ENCODE measurements at places on chromosomes 7 and 10.
A peak's percentile ranks its signal among the peaks of the same experiment; 100 is the strongest.

- DNase-seq, result no peak
Measured at GRCh38 chr7:625376-625971, 101.0 kb upstream of the DNAAF5 start.

DNA sequence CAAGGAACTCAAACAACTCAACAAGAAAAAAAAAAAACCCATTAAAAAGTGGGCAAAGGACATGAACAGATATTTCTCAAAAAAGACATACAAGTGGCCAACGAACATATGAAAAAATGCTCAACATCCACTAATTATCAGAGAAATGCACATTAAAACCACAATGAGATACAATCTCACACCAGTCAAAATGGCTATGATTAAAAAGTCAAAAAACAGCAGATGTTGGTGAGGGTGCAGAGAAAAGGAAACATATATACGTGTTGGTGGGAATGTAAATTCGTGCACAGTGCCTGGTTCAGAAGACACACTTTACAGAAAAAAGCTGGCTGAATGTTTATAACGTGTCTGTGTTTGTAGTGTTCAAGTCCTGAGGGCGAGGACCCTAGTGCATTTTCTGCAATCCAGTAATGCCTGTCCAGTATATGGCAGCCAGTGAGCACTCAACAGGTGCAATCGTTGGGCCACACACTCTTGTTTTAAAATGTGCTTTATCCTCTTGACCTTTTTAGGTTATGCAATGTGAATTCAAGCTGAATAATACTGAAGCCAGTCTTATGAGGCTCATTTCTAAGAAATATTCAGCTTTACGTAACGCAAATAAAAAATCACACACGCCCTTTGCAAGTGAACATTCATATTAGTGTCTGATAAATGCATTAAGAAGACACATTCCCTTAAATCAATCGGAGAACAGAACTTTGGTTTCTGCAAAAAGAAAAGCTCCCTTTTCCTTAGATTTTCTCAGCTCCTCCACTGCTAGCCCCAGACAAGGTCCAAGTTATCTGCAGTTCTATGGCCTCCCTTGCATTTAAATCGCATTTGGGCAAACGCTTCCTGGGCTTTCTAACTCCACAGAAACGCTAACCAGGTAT is 813 bp upstream of the MTURN start:
- no peak for DNase-seq

- no peak for DNase-seq
Measured at GRCh38 chr10:5645375-5645774, 21.0 kb downstream of the ASB13 start.

DNA sequence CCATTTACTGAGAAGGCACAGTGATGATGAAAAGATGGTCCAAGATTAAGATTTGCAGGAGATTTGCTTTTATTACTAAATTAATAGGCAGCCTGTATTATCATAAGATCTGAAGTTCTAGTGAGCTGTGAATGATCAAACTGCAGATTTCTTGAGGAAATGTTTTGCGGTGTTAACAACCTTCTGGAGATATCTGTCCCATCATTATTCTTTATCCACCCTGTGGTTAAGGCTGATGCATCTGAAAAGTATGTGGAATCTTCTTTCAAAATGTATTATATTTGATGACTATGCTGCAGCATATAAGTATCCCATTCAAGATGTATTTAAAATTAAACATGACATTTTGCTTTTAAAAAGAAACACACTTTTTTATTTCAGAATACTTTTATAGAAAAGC is 150.3 kb downstream of the POLR1F start:
- DNase-seq, result peak; percentile 43

DNA sequence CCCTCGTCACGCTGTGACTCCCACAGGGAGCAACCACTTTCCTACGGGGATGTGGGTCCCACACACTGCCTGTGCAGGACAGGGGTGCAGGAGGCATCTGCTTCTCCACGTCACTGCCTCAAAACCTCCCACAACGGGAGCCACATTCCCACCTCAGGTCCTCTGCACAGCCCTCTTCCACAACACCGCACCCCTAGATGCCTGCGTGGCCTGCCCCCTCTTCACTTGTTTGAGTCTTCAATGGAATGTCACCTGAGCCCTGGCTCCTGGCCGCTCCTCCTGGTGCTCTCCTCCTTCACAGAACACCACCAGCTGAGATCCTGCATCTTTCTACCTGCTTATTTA is 73.6 kb downstream of the MAD1L1 start:
- DNase-seq, result no peak

GRCh38 chr10:116768786-116769185 is 26.4 kb upstream of the HSPA12A start:
- no peak for DNase-seq

DNA sequence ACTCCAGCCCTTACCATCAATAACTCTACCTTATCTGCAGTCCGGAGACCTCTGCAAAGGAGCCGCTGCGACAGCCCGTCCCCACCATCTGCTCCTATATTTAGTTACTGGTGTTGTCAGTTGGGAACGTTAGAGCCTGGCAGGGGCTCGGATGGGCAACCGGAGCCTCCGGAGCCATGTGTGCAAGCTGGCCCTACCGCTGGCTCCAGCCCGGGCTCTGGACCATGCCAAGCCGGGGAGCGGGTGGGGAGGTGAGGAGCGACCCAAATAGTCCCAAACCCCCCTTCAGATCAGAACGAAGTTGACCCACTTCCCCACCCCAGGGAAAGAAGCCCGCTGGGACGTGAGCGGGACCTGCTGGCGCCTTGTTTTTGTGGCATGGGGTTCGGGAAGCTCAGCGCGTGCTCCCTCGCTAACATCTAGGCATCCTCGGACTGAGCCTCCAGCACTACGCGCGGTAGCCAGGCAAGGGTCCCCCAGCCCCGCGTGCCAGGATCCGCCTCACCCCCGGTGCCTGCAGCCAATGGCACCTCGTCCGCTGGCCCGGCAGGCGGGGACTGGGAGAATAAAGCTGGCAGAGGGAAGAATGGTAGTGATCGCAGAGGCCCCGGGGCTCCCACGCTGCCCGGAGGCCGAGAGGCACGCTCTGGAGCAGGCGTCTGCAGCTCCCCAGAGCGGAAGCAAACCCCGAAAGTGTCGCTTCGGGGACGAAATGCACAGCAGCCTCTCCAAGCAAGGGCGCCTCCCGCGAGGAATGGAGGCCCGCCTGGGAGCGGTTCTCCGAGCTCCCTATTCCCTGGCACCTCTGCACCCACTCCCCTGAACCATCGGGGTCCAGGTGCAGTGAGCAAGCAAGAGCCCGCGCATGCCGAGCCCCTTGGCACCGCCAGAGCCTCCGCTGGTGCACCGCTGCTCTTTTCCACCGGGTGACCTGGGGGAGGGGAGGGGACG is 679 bp downstream of the LRRC20 start:
- DNase-seq, result no peak

- DNase-seq, result no peak
Measured at GRCh38 chr10:1715821-1716220, 21.5 kb downstream of the ADARB2 start.

DNA sequence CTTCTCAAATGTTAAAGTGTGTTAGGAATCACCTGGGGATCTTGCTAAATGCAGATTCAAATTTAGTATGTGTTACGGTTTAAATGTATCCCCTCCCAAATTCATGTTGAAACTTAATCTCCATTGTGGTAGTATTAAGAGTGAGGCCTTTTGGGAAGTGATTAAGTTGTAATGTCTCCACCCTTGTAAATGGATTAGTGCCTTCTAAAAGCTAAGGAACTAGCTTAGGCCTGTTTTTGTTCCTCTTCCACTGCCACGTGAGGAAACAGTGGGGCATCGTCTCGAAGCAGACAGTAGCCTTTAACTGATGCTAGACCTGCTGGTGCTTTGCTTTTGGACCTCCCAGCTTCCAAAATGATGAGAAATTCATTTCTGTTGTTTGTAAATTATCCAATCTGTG is 52.3 kb upstream of the SEMA3D start:
- no peak for DNase-seq

DNA sequence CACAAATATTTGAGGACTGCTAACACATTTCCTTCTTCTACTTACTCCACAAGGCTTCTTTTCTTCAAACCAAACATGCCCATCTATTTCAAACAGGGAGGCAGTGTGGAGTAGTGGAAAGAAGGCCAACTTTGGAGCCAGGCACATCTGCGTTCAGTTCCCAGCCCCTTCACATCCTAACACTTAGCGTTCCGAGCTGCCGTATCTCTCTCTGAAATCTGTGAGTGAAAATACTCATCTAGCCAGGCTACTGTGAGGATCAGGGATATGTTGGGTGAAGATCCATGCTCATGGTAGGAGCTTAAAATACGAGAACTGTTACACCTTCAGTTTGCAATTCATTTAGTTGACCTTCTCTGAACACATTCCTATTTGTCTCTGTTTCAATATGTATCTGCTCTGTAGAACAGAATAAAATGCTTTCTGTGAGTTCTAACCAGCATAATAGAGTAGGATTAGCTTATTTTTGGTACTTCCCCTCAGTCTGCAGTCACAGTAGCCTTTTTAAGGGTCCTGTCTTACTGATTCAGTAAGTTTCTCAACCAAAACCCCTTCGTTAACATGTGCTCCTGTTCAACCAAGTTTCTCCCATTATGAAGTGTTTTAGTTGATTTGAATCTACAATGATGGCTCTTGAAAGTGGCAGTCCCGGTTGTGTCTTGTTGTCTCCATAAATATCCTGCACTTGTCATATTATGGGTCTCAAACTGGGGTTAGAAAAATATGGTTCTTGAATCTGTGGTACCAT is 3.3 kb upstream of the MEST start:
- no peak for DNase-seq

DNA sequence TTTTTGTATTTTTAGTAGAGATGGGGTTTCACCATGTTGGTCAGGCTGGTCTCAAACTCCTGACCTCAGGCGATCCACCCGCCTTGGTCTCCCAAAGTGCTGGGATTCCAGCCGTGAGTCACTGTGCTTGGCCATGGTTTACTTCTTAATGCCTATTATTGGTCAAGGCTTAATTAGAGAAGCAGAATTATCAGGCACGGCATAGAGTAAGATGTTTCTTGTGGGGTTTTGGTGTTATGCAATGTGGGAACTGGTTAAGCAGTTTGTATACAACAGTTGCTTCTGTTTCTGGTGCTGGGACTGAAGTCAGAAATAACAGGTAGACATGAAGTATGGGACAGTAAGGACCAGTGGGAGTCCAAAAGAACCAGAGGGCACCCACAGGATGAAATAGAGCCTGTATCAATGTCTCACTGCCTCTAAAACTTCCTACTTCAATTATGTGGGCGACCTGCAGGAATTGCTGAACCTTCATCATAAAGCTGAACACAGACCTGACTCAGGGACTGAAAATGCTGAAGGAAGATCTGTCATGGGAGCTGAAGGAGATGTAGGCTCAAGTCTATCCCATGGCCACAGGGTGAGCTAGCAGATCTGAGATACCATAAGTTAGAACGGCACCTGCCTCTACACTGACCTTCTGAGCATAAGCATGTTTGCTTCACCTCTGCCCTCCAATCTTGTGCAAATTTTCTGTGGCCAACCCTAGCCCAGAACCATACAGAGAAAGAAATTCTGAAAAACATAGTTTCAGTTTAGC is 38.3 kb upstream of the VCL start:
- no peak for DNase-seq

- no peak for DNase-seq
Measured at GRCh38 chr7:82360591-82361368, 82.8 kb downstream of the CACNA2D1 start.

DNA sequence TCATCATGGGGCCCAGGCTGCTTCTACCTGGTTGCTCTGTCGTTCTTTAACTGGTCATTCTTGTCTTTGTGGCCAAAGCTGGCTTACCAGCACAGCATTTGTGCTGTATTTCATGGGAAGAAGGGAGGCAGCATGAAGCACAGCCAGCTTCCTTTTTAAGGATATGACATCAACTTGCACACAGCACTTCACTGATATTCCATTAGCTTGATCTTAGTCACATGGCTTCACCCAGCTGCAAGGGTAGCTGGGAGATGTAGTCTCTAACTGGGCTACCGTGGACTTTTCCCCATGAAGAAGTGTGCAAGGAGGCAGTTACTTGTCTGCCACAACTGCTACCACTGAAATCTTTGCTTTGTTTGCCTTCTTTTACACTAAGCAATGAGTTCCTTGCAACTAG is 525.2 kb downstream of the LRMDA start:
- no peak for DNase-seq

- DNase-seq, result no peak
Measured at GRCh38 chr7:95583834-95584621, 12.3 kb downstream of the PDK4 start.

GRCh38 chr10:34116220-34116641 is 698.9 kb downstream of the PARD3 start:
- DNase-seq, result no peak

DNA sequence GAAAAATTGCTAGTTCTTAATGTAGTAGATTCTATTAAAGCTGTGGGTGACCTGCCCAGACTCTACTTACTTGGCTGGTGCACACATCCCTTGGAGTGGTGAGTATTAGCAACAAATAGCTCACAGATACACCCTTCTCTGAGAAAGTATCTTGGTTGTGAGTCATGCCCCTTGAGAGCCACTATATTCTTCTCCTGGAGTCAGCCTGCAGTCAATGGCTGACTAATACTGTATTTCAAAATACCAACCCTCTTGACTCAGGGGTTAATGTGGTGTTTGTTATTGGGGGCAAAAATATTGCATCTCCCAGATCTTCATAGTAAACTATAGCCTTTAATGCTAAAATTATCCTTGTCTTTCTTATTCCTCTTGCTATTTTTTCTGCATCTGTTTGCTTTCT is 354.9 kb downstream of the BMPER start:
- DNase-seq, result peak; percentile 68

DNA sequence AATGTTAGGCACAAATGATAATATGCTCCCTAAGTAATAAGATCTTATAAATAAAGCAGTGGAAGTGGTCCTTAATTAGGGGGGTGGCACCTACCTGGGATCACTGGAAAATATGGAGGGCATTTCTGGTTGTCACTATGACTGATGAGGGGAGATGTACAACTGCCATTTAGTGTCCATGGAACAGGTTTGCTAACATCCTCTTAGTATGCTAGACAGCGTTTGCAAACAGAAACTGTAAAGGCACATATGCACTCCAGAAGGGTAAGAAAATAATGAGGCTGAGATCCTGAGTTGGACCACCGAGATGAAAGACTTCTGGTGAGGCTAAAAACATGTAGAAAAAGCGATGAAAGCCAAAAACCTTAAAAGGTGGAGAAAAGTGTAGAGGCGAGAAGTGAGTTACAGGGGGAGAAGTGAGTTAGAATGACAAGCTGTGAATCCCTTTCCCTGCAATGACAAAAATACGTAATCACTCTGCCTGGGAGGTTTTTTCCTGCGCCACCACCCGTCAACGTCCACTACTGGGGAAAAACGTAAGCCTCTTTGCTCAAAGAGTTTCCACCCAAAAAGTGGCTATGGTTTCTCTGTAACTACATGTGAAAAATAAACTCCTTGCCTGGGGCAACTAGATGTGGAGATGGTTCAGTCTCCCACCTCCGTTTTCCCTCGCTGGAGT is 767 bp downstream of the KRIT1 start:
- DNase-seq, result no peak

DNA sequence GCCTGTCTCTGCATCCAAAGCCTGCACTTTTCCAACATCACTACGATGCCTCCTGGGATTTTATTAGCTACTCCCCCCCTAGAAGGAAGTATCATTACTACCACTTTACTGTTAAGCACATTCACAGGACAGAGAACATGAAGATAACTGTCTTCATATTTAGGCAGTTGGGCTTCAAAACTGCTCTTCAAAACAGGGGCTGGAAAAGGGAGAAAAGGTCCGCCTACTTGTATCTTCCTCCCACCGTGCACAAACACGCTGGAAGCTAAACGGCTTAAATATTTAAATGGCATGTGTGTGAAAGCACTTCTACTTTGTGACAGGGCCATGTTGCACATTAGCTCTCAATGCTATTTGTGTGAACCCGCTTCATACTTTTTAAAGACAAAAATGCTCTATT is 999 bp downstream of the ITIH5 start:
- no peak for DNase-seq

GRCh38 chr7:55185941-55186609 is 167.3 kb downstream of the EGFR start:
- DNase-seq, result peak; percentile 62
